Activated CD4-positive, alpha-beta memory T cell treated with anti-CD3 and anti-CD28 coated beads for 36 hours (primary cell): ENCODE measurements at places on chromosomes 11 and 22. TPM values are rescaled to one million over a fixed set of nuclear protein-coding genes. Genes with fewer than 3 reads are reported as not detected.
A peak's percentile ranks its signal among the peaks of the same experiment; 100 is the strongest.

The GAB4 gene
- total RNA-seq: not detected

The RCN1 gene
- 27.0 TPM for total RNA-seq

The HEPHL1 gene
- not detected for total RNA-seq

The NADSYN1 gene
- total RNA-seq: 85.0 TPM

The ANO5 gene
- not detected for total RNA-seq

The PCSK7 gene
- total RNA-seq: 105 TPM

The TRIM29 gene
- total RNA-seq: not detected

The RAB36 gene
- total RNA-seq: 0.46 TPM

- H3K27ac ChIP-seq: no peak overlapping the region
- H3K4me3 ChIP-seq: no peak overlapping the region
- H3K4me1 ChIP-seq: no peaks in the 10 kb centered on the region
- H3K27me3 ChIP-seq: no peaks in the 10 kb centered on the region
Measured at GRCh38 chr11:129319751-129320150, 55.9 kb upstream of the BARX2 start.

DNA sequence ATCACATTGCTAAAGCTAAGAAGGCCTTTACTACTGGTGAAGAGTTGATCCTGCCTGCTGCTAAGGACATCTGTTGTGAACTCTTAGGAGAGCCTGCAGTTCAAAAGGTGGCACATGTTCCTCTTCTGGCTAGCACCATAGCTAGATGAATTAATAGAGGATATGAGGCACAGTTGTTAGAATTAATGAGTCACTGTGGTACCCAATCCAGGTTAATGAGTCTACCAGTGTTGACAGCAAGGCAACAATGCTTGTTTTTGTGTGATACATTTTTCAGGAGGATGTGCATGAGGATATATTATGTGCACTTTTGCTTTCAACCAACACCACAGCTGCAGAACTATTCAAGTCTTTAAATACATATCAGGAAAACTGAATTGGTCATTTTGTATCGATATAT, 12.0 kb downstream of the C11orf58 start:
- no peak for DNase-seq
- H3K4me1 ChIP-seq: peaks cover 34% of the 10 kb centered on the region
- no peaks in the 10 kb centered on the region for H3K27me3 ChIP-seq
- peak overlapping the region; percentile 80 for H3K27ac ChIP-seq

- H3K27me3 ChIP-seq: peaks cover 32% of the 10 kb centered on the region
- H3K4me3 ChIP-seq: no peak overlapping the region
- no peaks in the 10 kb centered on the region for H3K4me1 ChIP-seq
- DNase-seq: no peak
- H3K27ac ChIP-seq: no peak overlapping the region
Measured at GRCh38 chr11:130979386-130979972, 63.2 kb upstream of the SNX19 start.

DNA sequence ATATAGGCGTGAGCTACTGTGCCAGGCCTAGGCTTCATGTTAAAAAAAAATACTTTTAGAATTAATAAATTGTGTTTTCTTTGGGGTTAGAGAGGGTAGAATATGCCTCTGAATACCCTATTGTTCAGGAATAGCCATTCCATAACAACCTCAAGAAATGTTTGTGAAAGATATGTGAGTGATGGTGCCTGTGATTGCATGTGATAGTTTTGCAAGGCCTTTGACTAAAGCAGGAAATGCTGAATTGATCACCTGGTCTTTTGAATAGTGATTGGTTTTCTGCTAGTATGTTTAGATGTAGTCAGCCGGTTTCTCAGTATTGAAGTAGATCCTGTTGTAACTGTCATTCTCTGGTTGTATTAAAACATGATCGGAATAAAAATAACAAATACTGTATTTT, 73.4 kb downstream of the UVRAG start:
- H3K36me3 ChIP-seq: peaks cover 4% of the 10 kb centered on the region
- H3K27ac ChIP-seq: no peak overlapping the region
- no peaks in the 10 kb centered on the region for H3K27me3 ChIP-seq

GRCh38 chr11:43845816-43846215, 34.8 kb upstream of the ALKBH3 start:
- no peak for DNase-seq
- no peak overlapping the region for H3K4me3 ChIP-seq
- H3K36me3 ChIP-seq: peaks cover 4% of the 10 kb centered on the region

DNA sequence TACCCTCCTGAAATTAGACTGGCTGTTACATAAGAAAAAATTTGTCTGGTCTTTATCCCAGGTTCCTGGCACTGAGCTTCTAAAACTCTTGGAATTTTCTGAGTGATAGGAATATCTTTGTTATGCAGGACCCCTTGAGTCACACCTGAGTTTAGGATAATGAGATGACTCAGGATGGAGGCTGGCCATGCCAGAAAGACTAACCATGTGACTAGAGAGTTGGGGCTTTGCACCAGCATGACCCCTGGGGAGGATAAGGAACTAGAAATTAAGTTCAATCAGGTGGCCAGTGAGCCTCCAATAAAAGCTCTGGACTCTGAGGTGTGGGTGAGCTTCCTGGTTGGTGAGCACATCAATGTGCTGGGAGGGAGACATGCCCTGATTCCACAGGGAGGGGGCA, 88.1 kb downstream of the XRRA1 start:
- DNase-seq: no peak
- no peaks in the 10 kb centered on the region for H3K4me1 ChIP-seq
- no peak overlapping the region for H3K27ac ChIP-seq
- no peaks in the 10 kb centered on the region for H3K27me3 ChIP-seq

- no peak overlapping the region for H3K4me3 ChIP-seq
- H3K27me3 ChIP-seq: no peaks in the 10 kb centered on the region
- no peaks in the 10 kb centered on the region for H3K4me1 ChIP-seq
- no peak overlapping the region for H3K27ac ChIP-seq
- peaks cover 8% of the 10 kb centered on the region for H3K36me3 ChIP-seq
- no peak for DNase-seq
Measured at GRCh38 chr11:61860054-61860903, 31.1 kb downstream of the FADS3 start.

DNA sequence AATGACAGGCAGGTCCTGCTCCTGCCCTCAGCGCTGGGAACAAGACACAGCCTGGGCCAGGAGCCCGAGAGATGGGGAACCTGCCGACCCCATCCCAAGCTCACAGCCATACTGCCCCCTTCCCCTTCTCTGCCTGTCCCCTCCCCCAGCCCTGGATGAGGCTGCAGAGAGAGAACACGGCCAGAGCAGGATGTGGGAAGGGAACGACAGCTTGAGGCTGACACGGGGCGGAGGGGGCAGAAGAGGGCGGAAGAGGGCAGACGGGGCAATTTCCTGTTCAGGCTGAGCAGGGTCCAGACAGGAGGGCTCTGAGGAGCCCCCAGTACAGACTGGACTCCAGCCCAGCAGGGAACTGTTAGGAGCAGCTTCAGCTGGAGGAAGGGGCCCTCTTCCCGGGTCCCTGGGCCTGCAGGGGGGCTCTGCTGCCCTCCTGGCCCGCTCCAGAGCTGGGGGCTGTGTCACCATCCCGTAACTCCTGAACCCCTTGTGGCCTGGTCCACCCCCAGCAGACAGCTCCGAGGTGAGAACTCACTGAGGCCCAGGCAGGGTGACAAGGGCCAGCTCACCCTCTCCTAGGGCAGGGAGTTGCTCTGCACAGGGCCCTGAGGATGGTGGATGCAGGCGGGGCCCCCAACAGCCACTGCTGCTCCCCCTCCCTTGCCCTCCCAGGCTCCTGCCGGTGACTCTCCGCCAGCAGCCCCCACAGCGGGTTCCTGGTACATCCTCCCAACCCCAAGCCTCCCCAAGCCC, 5.7 kb downstream of the CTSD start:
- peaks cover 57% of the 10 kb centered on the region for H3K4me1 ChIP-seq
- peak overlapping the region; percentile 49 for H3K4me3 ChIP-seq
- peaks cover 8% of the 10 kb centered on the region for H3K36me3 ChIP-seq
- H3K27ac ChIP-seq: peak overlapping the region; percentile 83
- H3K27me3 ChIP-seq: no peaks in the 10 kb centered on the region
- peak; percentile 76 for DNase-seq

GRCh38 chr22:46879083-46879482, 116.6 kb downstream of the TBC1D22A start:
- peaks cover 10% of the 10 kb centered on the region for H3K4me1 ChIP-seq
- H3K4me3 ChIP-seq: no peak overlapping the region
- H3K27me3 ChIP-seq: no peaks in the 10 kb centered on the region
- H3K36me3 ChIP-seq: peaks cover 6% of the 10 kb centered on the region
- no peak overlapping the region for H3K27ac ChIP-seq

DNA sequence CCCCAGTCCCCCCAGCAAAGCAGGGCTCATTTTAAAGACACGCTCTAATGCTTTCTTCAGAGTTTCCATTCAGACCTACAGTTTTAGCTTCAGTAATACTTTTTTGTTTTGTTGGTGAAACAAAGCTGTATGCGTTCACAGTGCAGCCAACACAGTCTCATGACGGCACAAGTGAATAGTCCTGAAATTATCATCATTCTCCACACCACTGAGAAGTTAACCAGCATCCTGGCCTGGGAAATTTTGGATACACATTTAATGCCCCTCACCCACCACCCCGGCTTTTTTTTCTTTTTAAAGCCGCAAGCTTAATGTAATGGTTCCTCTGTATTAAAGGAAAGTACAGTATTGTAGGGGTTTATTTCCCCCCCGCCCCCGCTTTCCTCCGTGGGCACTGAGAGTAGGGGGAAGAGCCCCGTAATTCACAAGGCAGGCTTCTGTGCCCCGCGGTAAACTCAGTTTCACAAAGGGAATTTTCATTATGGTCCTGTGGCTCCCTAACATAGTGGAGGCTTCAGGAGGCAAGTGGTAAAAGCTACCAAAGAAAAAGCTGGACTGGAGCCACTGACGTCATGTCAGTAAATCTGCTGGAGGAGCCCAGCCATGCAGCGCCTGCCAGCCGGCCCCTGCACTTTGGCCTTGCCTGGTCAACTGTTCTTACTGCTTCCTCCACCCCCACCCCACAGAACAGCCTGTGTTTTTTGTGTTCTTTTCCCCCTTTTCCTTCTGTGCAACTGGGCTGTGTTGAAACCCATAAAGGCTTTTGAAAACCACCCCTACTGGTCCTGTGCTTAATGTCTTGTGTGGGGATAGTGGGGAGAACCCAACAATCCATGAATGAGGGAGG, 18.2 kb downstream of the TEAD1 start:
- H3K27me3 ChIP-seq: peaks cover 49% of the 10 kb centered on the region
- H3K4me3 ChIP-seq: no peak overlapping the region
- H3K27ac ChIP-seq: no peak overlapping the region
- no peak for DNase-seq

DNA sequence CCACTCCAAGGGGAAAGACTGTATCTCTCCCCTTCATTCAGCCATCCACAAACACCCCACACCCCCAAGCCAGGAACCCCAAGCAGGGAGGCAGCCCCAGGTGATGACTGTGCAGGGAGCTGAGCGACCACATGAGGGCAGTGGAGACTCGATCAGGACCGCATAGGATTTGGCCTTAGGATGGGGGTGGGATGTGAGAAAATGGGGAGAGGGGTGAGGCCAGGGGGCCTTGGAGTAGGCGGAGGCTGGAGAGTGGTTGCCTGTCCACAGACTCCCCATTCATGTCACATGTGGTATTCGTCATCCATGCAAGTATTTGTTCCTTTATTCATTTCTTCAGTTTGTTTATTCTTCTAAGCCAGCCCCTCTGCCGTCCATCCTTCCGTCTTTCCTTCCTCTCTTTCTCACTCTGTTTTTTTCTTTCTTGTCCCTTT, 2.7 kb upstream of the RHOD start:
- H3K4me1 ChIP-seq: peaks cover 21% of the 10 kb centered on the region
- peaks cover 4% of the 10 kb centered on the region for H3K27me3 ChIP-seq
- no peak overlapping the region for H3K27ac ChIP-seq
- H3K4me3 ChIP-seq: no peak overlapping the region

- no peaks in the 10 kb centered on the region for H3K36me3 ChIP-seq
- no peak overlapping the region for H3K27ac ChIP-seq
- no peaks in the 10 kb centered on the region for H3K4me1 ChIP-seq
- no peak for DNase-seq
Measured at GRCh38 chr11:58914821-58915543, 24.3 kb upstream of the GLYATL1 start.

GRCh38 chr22:38451864-38452263, 3.1 kb downstream of the KCNJ4 start:
- peaks cover 47% of the 10 kb centered on the region for H3K27me3 ChIP-seq
- H3K27ac ChIP-seq: no peak overlapping the region
- peaks cover 9% of the 10 kb centered on the region for H3K4me1 ChIP-seq

- no peaks in the 10 kb centered on the region for H3K4me1 ChIP-seq
- no peak overlapping the region for H3K4me3 ChIP-seq
- H3K27ac ChIP-seq: no peak overlapping the region
- H3K27me3 ChIP-seq: no peaks in the 10 kb centered on the region
Measured at GRCh38 chr11:103476874-103477273, 367.6 kb downstream of the DYNC2H1 start.

DNA sequence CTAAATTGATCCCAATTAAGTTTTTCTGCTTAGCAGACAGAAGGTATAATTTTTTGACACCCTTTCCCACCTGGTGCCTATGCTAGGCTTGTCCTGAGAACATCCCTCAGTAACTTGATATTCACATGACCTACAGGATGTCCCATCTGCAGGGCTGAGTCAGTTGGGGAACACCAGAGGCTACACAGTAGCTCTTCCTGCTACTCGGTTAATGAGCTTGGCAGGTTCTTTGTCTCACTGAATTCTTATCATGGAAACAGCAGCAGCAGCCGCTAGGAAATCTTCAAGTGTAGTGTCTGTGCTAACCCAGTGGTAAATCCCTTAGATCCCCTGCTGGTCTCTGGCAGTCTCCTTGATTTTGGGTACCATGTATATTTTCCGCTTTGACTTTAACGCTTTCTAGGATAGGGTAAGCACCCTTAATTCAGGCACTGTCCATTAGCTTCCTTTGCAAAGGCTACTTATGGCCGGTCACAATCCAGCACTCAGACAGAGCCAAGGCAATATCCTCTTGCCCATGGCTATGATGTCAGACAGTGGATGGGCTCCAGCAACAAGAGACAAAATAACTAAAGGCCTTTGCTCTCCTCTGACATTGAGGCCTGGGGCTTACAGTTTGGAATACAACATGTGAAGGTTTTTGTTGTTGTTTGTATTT, 8.5 kb downstream of the MRPL16 start:
- H3K4me3 ChIP-seq: no peak overlapping the region
- H3K4me1 ChIP-seq: no peaks in the 10 kb centered on the region
- H3K36me3 ChIP-seq: peaks cover 15% of the 10 kb centered on the region
- DNase-seq: no peak
- H3K27me3 ChIP-seq: no peaks in the 10 kb centered on the region

GRCh38 chr11:130391711-130392110, 36.7 kb downstream of the ADAMTS8 start:
- no peak overlapping the region for H3K4me3 ChIP-seq
- H3K27me3 ChIP-seq: peaks cover 2% of the 10 kb centered on the region

DNA sequence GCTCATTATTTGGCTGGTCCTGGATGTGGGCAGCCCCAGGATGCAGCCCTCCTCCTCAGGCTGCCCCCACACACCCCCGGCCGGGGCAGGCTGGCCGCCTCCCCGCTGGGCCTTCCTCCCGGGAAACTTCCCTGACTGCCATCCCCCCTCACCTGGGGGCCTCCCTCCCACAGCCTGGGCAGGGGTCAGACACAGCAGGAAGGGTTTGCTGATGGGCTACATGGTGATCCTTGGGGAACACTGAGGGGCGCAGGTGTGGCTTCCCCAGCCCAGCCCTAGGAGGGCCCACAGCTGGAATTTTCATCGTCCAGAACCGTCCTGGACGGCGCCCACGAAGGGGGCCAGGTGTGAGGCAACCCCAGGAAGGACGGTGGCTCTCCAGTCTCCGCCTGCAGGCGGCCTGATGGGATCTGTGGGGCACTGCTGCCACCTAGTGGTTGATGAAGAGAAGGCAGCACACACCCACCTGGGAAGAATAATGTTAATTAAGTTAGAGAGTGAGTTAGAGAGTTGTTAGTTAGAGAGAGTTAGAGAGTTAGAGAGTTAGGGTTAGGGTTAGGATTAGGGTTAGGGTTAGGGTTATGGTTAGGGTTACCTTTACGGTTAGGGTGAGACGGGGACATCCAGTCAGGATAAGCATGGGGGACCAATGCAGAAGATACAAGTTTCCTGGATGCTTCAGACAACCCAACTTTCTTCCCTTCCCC, 75.9 kb upstream of the PRR5 start:
- peaks cover 2% of the 10 kb centered on the region for H3K4me1 ChIP-seq
- peak; percentile 85 for DNase-seq
- H3K27me3 ChIP-seq: peaks cover 4% of the 10 kb centered on the region
- H3K4me3 ChIP-seq: no peak overlapping the region
- H3K27ac ChIP-seq: no peak overlapping the region
